Gastrocnemius medialis (tissue), 4 donors: ENCODE measurements at places on chromosomes 3 and 15.

GRCh38 chr3:63933459-63933858, 21.3 kb upstream of the SCAANT1 start:
- no peaks in the 10 kb centered on the region for H3K36me3 ChIP-seq
- no peak for DNase-seq
- H3K4me1 ChIP-seq: peaks cover 35% of the 10 kb centered on the region
- peak overlapping the region; percentile 28 for H3K27ac ChIP-seq
- no peak overlapping the region for H3K4me3 ChIP-seq
- no peaks in the 10 kb centered on the region for H3K27me3 ChIP-seq

- peak overlapping the region; percentile 70 for H3K4me3 ChIP-seq
- H3K4me1 ChIP-seq: peaks cover 36% of the 10 kb centered on the region
- peak overlapping the region; percentile 99 for H3K27ac ChIP-seq
- DNase-seq: peak; percentile 82
These were observed 6.2 kb upstream of the TLR9 start for GRCh38 chr3:52231502-52232278.

- no peak overlapping the region for H3K4me3 ChIP-seq
- DNase-seq: no peak
- H3K36me3 ChIP-seq: no peaks in the 10 kb centered on the region
These were observed 79.2 kb downstream of the IL1RAP start for GRCh38 chr3:190593075-190593474.

DNA sequence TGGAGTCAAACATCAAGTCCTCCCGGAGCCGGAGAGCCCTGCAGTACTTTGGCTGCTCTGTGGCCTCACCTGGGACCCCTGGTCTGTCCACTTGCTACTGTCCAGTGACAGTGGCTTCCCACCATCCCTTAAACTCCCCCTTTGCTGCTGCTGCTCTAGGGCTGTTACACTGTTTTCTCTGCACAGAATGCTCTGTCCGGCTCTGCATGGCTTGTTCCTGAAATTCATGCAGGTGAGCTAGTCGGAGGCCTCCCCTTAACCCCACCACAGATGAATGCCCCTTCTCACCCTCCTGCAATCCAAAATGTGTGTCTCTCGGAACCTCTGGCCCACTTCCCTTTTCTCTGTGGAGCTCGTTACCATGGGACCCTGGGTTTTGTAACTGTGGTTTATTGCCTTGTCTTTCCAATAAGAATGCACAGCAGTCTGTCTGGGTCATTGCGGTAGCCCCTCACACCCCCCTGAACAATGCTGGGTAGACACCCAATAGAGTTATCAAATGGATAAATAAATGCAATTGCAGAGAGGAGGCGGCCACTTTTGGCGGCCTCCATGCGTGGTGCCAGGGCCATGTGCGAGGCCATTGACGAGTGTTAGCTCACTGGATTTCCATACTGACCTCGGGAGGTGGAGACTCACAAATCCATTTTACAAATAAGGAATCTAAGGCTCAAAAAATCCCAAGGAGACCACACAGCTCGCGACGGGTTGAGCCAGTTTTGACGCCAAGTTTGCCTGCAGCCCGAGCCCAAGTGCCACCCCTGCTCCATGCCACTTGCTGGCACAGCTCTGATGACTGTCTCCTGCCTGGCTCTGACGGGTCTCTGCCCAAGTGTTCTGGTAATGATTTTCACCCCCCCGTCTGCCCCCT, 48.5 kb downstream of the RGMA start:
- H3K4me3 ChIP-seq: no peak overlapping the region
- no peak for DNase-seq
- H3K27me3 ChIP-seq: no peaks in the 10 kb centered on the region
- H3K4me1 ChIP-seq: peaks cover 9% of the 10 kb centered on the region

DNA sequence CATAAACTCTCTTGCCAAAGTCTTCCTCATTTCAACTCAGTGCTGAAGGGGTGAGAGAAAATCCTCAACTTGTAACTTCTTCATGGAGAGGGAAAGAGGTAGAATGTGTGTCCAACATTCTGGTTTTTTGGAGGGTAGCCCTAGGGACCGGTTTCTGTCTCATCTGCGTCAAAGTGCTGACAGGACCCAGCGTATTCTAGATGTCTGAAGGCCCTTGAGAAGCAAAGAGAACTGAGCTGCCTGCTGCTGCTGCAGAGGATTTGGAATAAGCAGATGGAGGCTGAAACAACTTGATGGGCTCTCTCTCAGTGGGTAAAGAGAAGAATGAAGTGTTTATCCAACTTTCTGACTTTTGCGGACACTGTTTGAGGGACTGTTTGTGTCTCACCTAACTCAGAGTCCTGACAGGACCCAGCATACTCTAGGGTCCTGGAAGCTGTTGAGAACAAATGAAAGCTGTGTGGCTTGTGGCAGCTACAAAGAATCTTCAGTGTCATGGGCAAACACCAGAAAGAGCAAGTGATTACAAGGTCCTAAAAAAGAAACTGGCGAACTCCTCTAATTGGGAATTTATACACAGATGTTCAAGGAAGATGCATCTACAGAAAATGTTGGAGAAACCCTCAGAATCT, 174.4 kb downstream of the SI start:
- no peaks in the 10 kb centered on the region for H3K27me3 ChIP-seq
- DNase-seq: no peak
- no peaks in the 10 kb centered on the region for H3K36me3 ChIP-seq
- no peaks in the 10 kb centered on the region for H3K4me1 ChIP-seq
- no peak overlapping the region for H3K4me3 ChIP-seq

- DNase-seq: peak; percentile 21
- no peaks in the 10 kb centered on the region for H3K27me3 ChIP-seq
- no peak overlapping the region for H3K4me3 ChIP-seq
These were observed 53.1 kb downstream of the TGFBR2 start for GRCh38 chr3:30659270-30660130.

DNA sequence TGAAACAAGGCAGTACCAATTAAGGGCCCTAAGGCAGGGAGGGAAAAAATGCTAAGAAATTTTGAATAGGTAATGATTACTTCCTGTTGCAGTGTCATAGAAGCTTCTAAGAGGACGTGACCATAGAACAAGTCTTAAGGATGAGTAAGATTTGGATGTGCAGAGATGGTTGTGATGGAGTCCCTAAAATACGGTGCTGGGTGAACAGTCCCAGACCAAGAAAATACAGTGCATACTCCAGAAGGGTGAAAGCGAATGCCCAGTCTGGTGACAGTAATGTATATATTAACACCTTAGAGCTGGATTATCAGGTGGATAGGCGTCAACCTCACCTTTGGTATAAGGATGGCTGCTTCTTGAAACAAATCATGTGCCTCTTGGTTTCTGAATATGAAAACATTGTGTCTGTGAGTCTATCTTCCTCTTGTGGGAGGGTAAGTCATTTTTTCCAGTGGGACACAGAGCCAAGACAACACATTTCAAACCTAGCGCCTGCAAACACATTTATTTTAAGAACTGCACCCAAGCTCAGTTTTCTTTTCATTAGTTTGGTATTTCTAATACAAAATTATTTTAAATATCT, 101.2 kb upstream of the TP63 start:
- no peaks in the 10 kb centered on the region for H3K36me3 ChIP-seq
- H3K27me3 ChIP-seq: no peaks in the 10 kb centered on the region
- H3K4me3 ChIP-seq: no peak overlapping the region
